ENCODE measurements at places on chromosomes 7 and 10. TPM values are rescaled to one million over a fixed set of nuclear protein-coding genes. Genes with fewer than 3 reads are reported as not detected.

The DGKI gene
- total RNA-seq = 0.65 TPM

The OR13A1 gene
- not detected for total RNA-seq

The TYW1B gene
- 0.97 TPM for total RNA-seq

The FKBP6 gene
- not detected for total RNA-seq

The CACNA2D1 gene
- total RNA-seq = 12.8 TPM

The FXYD4 gene
- total RNA-seq = not detected

The MSMB gene
- not detected for total RNA-seq

The OPN4 gene
- not detected for total RNA-seq

The KCNIP2 gene
- 0.31 TPM for total RNA-seq

The AKR1C8 gene
- total RNA-seq = 0.16 TPM

The FZD1 gene
- total RNA-seq = 1.5 TPM

The CALML5 gene
- not detected for total RNA-seq

The ADAM22 gene
- total RNA-seq = 0.16 TPM

The LIPM gene
- not detected for total RNA-seq

The ACTA2 gene
- total RNA-seq = 59.4 TPM

The RPS24 gene
- 1,926 TPM for total RNA-seq

The TMEM176B gene
- not detected for total RNA-seq

The GNB2 gene
- 102 TPM for total RNA-seq

The ACBD7 gene
- total RNA-seq = 3.1 TPM

The MTURN gene
- 6.3 TPM for total RNA-seq

The FFAR4 gene
- not detected for total RNA-seq

The RHOBTB1 gene
- 62.1 TPM for total RNA-seq

The ZCCHC24 gene
- 2.3 TPM for total RNA-seq

The EN2 gene
- total RNA-seq = not detected

The INSYN2A gene
- not detected for total RNA-seq

The HOGA1 gene
- total RNA-seq = 0.16 TPM
